NCI-H524 treated with DMSO at 0.1 percent for 48 hours (cell line): ENCODE measurements at places on chromosomes 7 and 10.

- DNase-seq = no peak
These were observed 1367.1 kb downstream of the XPNPEP1 start for GRCh38 chr10:108556186-108556585.

GRCh38 chr10:28823501-28824075 lies 146.3 kb downstream of the BAMBI start:
- no peak for DNase-seq

DNA sequence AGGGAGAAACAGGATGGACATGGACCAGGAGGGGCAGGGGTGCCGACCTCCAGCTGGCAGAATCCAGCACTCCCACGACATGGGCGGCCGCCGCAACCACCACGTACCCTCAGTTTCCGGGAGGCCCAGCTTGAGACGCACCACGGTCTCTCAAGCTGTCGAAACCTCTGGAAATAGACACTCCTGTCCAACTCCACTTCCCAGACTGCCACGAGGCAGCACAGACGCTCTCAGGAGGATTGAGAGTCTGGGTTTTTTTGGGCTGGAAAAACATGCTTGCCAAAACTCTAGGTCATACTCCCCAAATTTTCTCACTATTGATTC lies 37.9 kb upstream of the PDGFA start:
- DNase-seq = no peak

DNA sequence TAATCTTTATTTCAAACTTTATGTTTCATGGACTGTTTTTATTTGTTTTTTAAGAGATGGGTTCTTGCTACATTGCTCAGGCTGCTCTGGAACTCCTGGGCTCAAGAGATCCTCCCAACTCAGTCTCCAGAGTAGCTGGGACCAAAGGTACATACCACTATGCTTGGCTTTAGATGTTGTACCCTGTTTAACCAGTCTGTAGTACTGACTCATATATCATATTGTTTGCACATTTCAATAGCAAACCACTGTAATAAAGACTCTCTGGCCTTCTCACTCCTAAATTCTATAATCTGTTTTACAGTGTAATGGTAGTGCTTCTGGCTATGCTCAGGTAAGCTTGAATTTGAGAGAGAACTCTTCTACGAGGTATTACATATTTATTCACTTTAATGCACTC lies 413.6 kb upstream of the PCDH15 start:
- no peak for DNase-seq

GRCh38 chr10:89516149-89516832 lies 19.1 kb downstream of the SLC16A12 start:
- DNase-seq = no peak

- DNase-seq = no peak
These were observed 111.8 kb upstream of the ANKRD1 start for GRCh38 chr10:91032611-91033206.

GRCh38 chr10:33336582-33337325 lies 2.3 kb upstream of the NRP1 start:
- no peak for DNase-seq

GRCh38 chr10:92664322-92664721 lies 25.4 kb upstream of the HHEX start:
- DNase-seq = no peak

- no peak for DNase-seq
These were observed 84.9 kb downstream of the ARID5B start for GRCh38 chr10:61986382-61986781.
